CD4-positive, alpha-beta T cell treated with Interleukin-12 subunit alpha and Interleukin-12 subunit beta, for 1 hour (primary cell): ENCODE measurements at places on chromosomes 7 and 10.

DNA sequence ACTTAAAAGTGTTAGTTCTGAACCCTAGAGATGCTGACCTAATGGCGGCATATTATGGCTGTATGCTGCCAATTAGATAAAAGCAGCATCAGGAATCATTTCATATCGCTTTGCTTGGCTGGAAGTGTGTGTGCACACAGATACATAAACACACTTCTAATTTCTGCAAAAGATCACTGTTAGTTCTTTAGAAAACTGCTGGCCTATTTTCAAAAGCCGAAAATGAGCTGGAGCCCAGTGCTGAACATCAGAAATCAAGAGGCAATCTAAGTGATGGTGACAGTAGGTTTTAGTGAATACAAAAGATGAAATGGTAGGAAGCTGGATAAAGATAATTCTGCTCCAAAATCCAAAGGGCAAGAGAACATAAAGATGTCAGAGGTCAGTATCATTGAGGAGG lies 745.8 kb upstream of the LRRTM3 start:
- DNase-seq: no peak

DNA sequence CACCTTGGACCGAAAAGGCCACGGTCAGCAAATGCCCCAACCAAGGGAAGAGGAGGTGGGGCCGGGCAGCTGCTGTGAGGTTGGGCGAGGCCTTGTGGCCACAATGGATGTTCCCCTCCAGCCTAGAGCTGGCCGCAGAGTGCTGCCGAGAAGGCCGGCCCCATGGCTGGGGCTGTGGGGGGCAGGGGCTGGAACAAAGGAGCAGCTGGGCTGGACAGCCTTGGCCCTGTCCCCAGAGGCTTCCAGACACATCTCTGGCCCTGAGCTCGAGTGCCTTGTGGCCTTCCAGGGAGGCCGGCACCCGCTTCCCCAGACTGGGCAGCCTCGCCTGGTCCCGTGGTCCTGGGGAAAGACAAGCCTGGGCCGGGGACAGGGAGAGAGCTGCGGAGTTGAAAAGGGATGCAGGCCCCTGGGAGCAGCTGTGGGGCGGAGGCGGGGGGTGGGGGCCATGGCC lies 88.0 kb downstream of the PDGFA start:
- no peak for DNase-seq

DNA sequence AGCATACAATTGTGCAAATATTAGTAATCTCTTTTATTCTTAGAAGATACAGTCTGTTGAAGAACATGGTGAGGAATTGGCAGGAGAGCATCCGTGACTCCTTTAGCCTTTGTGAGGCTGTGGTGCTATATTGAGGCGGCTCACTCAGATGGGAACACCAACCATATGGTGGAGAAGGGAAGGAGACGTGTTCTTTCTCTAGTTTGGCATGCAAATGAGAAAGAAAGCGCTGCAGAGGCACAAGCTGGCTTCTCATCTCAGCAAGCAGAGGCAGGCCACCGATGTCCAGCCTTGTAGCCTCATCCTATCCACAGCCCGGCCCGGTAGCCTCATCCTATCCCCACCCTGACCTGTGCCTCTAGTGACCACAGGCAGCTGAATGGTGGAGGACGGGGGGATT lies 288.3 kb downstream of the CAMK1D start:
- DNase-seq: no peak

DNA sequence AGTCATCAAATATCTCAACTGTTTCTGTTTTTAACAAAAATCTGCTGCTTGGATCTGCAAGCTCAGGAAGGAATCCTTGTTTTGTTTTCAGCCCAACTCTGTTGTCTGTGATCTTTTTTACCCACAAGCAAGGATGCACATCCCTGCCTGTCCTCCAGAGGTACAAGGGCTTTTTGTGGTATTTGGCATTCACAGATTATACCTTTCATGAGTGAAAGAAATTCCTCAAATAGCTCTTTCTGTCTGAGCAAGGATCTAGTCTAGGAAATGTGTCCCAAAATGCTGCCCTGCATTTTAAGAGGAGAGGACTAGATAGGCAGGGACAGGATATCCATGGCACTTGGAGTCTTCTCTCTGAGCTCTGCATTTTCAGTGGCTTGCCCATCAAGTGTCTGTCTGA lies 151.8 kb downstream of the BMPER start:
- DNase-seq: no peak

DNA sequence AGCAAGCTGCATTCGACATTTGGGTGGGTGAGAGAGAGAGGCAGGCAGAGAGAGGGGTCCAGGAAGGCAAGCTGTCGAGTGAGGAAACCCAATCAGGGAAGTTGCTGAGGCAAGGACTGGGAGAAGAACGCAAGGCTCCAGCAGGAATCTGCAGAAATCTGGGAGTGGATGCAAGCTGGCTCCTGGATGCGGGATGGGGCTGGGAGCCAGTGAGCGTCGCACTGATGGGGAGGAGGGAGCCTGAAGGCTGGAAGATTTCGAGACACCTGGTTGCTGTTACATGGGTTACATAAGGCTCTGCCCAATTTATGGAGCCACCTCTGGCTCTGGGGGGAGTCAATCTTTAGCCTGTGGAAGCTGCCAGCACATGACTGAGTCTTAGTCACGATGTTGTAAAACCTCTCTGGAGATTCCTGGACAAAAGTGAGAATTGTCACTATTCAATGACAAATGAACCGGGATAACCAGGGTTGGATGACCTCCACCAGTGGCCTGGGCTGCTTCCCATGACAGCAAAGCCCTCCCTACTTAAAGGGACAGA lies 51.1 kb upstream of the ADRB1 start:
- DNase-seq: no peak

DNA sequence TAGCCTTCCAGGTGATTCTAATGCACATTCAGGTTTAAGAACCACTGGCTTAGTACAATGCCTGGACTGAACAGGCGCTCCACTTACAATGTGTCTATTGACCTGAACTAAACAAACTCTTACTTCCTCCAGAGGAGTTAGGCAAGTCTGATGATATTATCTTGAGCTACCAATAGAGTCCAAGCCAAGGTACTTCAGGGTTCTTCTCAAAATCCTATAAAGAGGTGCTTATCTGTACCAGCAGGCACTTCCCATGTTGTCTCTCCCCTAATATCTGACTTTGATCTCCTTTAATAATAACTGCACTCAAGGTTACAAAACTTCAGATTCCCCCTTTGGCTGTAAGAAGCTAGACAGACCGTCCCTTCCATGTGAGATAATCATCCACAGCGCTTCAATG lies 157.0 kb upstream of the SVIL start:
- DNase-seq: no peak

DNA sequence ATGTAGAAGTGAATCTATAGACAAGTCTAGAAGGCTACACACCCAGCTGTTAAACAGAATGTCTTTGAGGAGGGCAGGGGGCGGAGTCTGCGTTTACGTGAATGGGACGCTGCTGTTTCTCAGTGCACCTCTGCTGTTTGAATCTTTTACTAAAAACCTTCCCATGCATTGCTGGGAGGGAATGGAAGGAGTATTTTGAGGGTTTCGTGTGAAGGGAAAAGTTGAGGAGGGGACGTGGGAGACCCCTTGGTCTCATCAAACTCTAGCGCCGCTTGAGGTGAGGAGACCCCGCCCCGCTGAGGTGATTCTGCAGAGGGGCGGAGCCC lies 492 bp upstream of the VCL start:
- no peak for DNase-seq

DNA sequence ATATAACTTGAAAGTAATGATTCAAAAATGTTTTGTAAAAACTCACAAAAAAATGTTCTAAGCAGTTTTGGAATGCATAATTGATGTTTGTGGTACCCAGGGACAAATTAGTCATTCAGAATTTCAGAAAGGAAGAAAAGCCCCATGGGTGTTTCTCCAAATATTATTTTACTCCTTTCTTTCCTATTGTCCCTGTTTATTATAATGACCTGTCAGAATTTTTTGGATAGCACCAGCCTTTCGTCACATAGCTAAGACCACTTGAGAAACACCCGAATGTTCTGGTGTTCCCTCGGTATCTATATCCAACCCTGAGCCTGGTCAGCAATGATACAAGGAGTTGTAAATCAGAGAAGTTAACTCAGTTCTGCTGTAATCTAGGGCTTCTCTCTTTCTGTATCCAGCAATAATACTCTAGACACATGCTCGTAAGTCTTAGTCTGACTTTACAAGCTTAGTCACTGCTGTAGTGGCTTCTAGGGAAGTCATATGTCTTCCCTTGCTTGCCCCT lies 64.8 kb upstream of the MEOX2 start:
- DNase-seq: no peak

GRCh38 chr10:127399668-127400067 lies 149.4 kb upstream of the NPS start:
- no peak for DNase-seq

- DNase-seq: no peak
These were observed 143.4 kb upstream of the GLI3 start for GRCh38 chr7:42380401-42380800.

- no peak for DNase-seq
These were observed 52.6 kb downstream of the PLEKHA8 start for GRCh38 chr7:30080818-30081217.

DNA sequence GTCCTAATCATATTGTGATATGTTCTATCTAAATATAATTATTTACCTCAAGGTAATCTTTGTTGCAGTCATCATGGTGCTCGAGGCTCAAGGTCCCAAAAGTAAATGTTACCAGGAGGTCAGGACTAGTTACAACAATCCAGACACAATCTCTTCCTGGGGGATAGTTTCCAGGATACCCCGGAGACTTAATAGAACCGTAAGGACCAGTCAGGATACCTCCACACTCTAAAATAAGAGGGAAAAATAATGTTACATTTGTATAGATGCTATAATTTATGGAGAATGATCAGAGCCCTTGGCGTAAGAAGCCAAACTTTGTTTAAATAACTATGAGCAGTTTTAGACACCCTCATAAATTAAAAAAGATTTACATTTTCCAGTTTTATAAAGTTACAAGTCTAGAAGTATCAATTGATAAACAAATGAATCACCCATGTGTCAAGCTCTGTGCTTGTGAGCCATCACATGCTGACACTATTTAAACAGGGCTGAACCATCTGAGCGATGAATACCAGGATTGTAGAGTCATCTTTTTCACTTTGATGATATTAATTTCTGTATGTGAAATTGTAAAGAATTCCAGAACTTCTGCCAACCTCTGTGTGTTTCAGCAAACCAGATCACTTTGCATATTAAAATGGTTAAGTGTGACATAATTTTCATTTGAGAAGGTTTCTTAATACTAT lies 41.3 kb downstream of the CUBN start:
- no peak for DNase-seq

DNA sequence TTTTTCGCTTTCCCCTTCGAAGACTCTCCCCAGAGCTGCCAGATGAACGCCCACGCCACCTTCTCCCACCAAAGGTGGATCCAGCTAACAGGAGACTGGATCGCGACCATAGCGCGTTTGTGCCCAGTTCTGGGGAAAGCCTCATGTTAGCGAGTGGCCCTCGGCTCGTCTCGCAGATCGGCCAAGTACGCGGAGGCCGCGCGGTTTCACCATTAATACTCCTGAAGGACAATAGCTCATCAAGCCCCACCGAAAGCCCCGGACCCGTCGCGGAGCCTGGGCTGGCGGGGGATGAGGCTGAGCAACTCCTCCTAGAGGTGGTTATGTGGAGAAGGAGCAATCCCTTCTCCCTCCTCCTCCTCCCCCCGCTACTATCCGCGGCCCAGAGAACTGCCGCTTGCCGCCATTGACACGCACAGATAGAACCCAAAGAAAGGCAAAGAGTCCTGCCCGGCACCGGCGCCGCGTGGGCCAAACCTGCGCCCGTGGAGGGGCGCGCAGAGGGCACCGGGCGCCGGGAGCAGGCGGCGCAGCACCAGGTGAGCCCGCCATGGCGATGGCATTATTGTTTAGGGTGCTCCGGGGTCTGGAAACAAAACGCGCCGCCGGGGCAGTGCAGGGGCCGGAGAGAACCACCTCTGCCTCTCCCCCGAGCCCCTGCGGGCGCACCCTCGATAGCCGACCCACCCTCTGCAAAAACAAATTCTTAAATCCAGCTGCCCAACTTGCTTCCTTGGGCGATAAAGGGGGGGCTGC lies at the start of gene MACROH2A2:
Gene MACROH2A2 (plus strand): TSS at position 385 of the 756 bp plus-strand sequence. CDS start 22,813 bp downstream, outside the sequence.
- no peak for DNase-seq

DNA sequence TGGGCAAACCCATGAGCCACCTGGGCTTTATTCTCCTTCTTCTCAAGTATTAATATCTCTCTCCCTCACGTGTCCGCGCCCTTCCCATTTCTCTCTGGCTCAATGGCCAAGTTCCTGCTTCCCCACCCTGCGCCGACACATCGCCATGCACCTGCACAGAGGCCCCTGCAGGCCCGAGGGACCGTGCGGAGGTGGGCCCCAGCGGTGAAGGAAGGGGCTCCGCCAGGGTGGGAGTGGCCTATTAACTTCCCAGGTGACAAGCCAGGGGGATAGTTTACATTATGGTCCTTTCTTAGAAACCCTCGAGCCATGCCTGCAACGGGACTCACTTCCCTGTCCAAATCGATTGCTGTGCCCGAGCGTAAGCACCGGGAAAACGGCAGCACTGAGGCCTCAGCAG lies 110.0 kb upstream of the ADARB2 start:
- no peak for DNase-seq

DNA sequence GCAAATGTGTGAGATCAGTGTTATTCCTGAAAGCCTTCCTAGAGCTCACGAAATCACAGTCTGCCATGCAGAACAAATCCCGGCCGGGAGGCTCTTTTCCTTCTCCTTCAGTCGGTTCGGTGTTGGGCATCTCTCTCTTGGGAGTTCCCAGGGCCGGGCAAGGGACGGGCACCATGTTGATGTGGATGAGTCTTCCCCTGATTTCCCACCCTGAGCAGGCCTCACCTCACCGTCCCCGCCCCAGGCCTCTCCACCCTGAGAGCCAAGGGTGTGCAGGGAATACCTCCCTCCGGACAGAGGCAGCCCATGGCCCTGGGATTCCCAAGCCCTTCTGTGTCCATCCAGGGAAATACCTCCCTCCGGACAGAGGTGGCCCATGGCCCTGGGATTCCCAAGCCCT lies 28.0 kb upstream of the DIP2C start:
- DNase-seq: no peak

DNA sequence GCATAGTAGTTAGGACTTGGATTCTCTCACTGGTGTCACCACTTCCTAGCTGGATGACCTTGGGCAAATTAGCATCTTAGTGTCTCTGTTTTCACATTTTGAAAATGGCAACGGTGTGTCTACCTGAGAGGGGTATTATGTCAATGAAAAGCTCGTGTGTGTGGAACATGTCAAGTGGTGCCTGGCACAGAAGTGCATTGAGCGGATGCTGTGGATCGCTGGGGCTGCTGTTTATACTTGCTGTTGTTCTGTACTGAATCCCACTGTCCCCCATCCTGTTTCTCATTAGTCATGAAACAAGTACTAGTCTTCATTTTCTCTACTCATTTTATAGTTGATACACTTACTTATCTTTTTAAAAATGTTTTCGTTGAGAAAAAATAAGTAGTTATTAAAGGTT lies 26.1 kb downstream of the RBM33 start:
- DNase-seq: no peak

DNA sequence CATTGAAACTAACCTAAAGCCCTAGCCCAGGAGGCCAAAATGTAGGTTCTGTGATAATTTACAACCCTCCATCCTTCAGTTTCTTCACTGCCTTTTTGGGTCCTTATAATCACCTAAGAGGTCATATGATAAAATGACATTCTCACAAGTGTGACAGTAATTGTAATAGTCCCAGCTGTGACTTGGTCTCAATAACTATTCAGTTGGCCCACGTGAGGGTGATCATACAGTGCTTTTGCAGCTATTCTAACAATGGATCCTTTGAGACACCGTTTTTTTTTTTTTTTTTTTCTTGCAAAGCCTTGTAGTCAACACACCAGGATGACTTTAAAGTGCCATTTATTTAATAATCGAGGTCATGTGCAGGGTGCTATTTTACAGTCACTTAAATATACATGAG lies 760.0 kb downstream of the PHTF2 start:
- DNase-seq: no peak

GRCh38 chr7:158782761-158783401 lies 46.4 kb downstream of the ESYT2 start:
- DNase-seq: peak; percentile 29
